ENCODE measurements at places on chromosomes 5 and 9.

GRCh38 chr9:120723565-120723964, 9.3 kb upstream of the MEGF9 start:
- no peak for DNase-seq

GRCh38 chr5:174425964-174426290, 298.5 kb upstream of the MSX2 start:
- DNase-seq, result no peak

- no peak for DNase-seq
Measured at GRCh38 chr5:32760091-32760509, 49.0 kb downstream of the NPR3 start.

GRCh38 chr5:53469946-53470687, 10.3 kb upstream of the FST start:
- no peak for DNase-seq

GRCh38 chr9:84512493-84512892, 157.0 kb upstream of the NTRK2 start:
- no peak for DNase-seq

DNA sequence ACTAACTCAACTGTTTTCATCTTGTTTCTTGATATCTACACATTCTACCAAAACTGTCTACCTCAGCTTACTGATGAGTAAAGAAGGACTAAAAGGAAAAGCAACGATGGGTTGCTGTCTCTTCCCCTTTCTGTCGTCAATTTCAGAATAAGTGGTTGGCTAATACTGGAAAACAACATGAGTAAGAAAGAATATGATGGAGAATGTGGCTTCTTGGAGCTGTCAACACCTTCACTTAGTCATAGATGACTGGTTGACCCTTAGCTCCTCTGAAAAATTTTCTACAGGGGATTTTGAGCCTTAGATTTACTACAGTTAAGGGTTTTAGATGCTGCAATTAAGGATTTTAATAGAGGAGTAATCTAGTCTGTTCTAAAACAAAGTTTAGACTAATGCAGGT, 797.9 kb downstream of the TLE4 start:
- no peak for DNase-seq

DNA sequence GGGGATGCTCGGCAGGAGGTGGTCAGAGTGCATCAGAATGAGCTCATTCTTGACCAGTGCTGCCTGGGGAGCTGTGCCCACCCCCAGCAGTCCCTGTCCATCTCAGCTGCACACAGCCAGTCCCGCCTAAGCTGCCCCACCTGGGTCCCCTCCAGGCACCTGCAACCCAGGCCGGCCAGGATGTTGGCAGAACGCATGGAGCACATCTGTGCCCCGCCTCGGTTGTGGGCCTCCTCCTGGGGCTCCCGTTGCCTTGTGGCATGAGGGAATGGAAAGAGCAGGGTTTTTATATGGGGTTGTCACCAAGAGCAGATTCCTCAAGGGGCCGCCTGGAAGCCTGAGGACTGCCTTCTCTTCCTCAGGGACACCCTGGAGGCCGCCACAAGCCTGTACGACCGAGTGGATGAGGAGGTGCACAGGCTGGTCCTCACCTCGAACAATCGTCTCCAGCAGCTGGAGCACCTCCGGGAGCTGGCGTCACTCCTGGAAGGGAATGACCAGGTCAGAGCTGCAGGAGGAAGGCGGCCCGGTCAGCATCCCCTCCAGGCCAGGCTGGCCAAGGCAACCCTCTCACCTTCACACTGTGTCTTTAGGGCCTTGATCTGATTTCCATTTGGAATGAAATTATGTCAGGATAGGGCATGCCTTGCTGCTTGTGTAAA, 34.8 kb upstream of the LRRC14B start:
- DNase-seq, result no peak

GRCh38 chr9:135127718-135128670, 40.5 kb downstream of the OLFM1 start:
- no peak for DNase-seq

- DNase-seq, result no peak
Measured at GRCh38 chr5:35313291-35313690, 83.0 kb upstream of the PRLR start.

DNA sequence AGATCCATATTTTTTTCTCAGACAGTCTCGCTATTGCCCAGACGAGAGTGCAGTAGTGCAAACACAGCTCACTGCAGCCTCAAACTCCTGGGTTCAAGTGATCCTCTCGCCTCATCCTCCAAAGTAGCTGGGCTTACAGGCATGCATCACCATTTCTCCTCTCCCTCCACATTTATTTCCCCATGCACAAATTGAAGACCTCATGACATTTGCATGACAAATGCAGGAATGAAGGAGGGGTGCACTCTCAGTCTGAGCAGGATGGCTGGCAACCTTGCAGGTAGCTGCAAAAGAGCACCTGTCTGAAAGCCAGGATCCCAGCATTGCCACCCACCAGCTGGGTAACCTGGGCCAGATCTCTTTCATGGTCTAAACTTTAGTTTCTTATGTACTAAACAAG, 111.2 kb downstream of the SH3TC2 start:
- DNase-seq, result no peak

DNA sequence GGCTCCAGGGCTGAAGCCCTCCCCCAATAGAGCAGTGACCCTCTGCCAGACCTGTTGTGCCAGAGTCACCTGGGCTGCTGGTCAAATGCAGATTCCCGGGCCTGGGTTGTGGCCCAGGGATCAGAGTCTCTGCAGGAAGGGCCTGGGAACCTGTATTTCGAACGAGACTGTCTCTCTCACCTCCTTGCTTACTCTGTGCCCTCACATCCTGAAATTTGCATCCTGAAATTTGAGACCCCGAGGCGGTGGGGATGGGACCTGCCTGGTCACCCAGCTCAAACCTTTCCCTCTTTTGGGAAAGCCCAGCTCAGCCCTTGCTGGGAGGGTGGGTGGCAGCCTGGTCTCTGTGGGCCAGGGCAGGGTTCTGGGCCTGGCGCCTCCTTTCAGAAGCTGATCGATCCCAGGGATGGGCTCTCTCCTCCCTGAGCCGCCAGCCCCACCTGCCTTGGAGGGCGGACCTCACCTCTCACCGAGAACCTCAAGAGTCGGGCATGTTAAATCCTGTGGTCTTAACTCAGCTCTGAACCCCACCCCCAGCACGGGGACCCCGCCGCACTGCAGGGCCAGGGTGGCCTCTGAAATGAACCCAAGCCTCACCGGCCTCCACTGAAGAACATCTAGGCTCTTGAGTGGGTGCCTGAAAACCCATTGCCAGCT, 44.0 kb upstream of the IER5L start:
- no peak for DNase-seq

GRCh38 chr9:13069498-13069897, 210.0 kb downstream of the MPDZ start:
- DNase-seq, result no peak

DNA sequence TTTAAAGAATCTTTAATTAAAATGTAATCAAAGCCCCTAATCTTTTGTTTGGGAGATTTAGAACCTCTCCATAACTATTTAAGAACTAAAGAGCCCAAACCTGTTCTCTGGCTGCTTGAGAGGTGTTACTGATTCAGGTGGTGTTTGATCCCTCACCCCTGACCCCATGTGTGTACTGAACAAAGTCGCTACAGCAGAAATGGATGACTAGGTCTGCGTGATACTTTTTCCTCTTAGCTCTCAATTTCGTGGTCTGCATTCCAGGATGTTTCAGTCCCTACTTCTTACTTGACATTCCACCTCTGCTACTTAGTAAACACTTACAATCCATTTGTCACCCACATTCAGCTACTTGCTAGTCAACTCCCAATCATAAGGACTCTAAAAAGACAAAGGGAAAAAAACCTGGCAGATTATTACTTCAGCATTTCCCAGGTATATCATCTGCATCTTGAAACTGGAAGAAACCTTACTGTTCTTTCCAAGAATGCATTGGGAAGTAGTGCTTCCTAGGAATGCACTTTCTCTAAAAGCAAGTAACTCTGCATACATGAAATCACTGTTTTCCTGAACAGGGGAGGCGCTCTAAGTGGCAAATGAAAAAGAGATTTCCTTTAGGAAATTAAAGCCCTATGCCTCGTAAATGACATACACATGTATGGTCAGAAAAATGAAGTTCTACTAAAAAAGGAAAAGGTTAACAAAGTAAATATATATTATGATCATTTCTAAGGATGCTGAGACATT, 1091.6 kb downstream of the PTPRD start:
- DNase-seq, result no peak

- DNase-seq, result peak; percentile 10
Measured at GRCh38 chr5:96868603-96869371, 7.5 kb upstream of the ERAP2 start.

DNA sequence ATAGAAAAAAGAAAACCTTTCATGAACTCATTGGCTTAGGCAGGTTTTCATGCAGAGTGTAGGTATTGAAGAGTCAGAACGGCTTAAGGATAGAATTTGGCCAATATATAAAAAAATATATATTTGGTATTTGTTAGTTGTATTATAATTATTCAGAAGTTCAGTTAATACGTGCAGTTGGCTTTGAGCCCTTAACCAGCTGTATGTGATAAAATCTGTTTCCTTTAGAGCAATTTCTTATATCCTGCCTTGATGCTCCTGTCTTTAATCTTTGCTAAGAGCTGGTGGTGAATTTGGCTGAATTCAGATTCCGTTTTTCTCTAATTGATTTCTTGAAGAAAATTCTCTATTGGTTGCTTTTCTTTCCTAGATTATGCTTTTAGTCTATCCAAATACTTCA, 3.7 kb downstream of the ANXA1 start:
- no peak for DNase-seq

GRCh38 chr5:68285851-68286611, 70.5 kb downstream of the PIK3R1 start:
- DNase-seq, result no peak

DNA sequence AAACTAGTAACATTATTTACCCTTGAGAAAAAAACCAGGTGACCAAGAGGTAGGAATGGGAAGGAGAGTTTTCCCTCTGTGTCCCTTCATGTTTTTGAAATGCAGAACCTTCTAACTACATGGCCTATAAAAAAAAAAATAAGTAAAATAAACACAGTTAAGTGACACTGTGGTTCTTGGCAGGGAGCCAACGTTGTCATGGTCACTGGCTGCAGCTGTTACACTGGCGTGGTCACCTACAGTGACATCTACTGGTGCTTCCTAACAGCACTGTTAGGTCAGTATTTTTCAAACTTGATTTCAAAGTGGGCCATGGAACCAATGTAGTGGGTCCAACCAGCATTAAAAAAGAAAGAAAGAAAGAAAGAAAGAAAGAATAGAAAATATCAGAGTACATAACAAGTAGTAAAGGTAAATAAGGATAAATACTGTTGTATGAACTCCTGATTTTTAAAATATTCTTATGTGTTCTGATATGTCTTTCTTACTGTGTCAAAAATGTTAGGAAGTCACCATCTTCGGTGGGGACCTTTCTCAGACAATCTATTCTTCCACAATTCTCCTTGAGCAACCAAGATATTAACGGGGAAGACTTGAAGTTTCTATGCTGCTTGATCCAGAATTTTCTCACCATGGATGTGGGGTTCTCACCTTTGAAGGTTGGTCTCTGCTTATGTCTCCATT, 59.1 kb upstream of the PJA2 start:
- DNase-seq, result peak; percentile 89

- no peak for DNase-seq
Measured at GRCh38 chr9:108043585-108043984, 554.0 kb upstream of the KLF4 start.

- DNase-seq, result peak; percentile 18
Measured at GRCh38 chr9:88537761-88538091, 2.7 kb downstream of the NXNL2 start.

GRCh38 chr9:121286973-121287741, 19.2 kb downstream of the GSN start:
- no peak for DNase-seq

DNA sequence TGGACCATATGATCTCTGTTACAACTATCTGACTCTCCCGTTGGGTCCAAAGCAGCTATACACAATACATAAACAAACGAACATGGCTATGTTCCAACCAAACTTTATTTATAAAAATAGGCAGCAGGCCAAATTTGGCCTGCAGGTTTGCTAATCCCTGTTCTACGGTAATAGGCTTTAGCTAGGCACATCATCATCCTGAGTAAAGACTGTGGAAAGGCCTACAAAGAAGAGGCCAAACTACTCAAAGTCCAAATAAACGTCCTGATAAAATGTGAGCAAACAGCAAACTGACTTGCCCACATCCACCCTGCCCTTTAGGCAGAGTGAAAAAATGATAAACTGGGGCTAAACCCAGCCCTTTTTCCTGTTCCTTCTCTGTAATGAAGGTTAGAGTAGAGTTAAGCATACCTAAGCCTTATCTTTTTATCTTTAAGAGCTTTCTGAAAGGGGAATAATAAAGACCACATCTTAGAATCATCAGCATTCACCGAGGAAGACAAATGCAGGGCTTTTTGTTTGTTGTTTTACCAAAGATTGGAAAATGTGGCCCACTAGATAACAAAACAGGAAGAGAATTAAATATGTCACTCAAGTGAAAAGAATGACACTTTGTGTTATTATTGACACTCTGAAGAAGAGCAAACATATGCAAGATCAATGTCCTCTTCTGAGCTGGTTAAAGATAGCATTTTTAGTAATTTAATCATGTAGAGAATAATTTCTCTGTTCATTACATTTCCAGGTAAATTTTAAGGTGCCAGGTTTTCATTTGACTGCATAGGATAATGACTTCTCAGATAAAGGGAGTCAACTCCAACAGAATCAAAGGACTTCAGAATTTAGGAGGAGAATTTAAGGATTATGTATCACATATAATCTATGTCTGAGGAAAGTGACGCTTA, 160.0 kb upstream of the GNA14 start:
- no peak for DNase-seq

- no peak for DNase-seq
Measured at GRCh38 chr5:155512329-155512728, 498.8 kb downstream of the KIF4B start.

GRCh38 chr9:92294297-92294676, 790 bp upstream of the IARS1 start:
- peak; percentile 51 for DNase-seq

DNA sequence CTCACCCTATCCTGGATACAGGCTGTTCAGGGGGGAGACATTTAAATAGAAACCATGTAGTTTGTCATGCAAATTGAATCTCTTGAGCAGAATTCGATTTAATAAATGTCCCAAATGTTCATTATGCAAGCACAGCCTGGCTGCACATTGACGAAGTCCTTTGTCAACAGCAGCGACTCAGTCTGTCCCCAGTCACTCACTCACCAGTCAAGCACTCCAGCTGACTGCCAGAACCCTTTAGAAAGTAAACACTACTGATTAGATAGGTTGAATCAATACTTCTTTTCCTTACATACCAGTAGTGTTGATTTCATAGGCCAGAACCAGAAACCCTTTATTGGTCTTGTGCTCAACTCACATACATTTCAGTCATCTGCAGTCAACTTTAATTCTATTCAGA, 27.5 kb downstream of the CDH6 start:
- DNase-seq, result no peak

- DNase-seq, result no peak
Measured at GRCh38 chr9:90103771-90104170, 499.0 kb downstream of the GADD45G start.

GRCh38 chr5:159982421-159983173, 26.3 kb upstream of the TTC1 start:
- DNase-seq, result no peak

DNA sequence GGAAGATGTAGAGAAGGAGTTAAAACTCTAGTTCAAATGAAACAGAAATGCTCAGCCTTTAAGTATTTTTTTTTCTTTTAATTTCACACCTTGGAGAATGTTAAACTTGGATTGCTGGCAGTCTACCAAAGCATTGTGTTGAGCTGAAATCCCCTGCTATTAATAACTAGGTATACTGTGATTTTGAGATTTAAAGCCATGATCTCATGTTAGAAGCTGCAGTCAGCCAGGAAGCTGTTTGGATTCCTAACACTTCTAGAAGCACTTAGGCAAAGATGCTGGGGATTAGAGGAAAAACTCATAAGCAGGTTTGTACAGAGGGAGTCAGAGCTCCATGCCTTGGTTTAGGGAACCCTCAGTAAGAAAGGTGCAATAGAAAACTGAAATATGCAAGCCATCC, 141.4 kb downstream of the KIF4B start:
- DNase-seq, result no peak
